HTR-8/SVneo (cell line): ENCODE measurements at places on chromosomes 1 and 21.

- DNase-seq, result no peak
These were observed 5.1 kb downstream of the PARP1 start for GRCh38 chr1:226402739-226403165.

- DNase-seq, result no peak
These were observed 15.6 kb downstream of the FMO1 start for GRCh38 chr1:171263901-171264300.

GRCh38 chr1:84090447-84091245 is 53.4 kb upstream of the PRKACB start:
- DNase-seq, result no peak

DNA sequence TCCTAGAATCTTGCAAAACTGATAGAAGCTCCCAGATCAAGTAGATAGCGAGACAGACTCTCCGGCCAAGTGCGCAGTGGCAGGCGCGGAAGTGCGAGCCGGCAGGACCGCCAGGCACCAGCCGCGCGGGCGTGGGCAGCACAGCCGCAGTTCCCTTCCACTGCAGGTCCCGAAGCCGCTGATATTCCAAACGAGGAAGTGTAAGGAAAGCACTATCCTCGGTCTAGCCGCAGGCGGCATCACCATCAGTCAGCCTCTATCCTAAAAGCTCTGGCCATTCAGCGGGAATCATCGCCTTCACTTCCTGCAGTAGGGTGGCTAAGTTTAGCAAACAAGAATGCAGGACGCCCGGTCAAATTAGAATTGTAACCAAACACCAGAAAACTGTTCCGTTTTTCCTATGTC is 710 bp downstream of the GLRX2 start:
- peak; percentile 41 for DNase-seq

DNA sequence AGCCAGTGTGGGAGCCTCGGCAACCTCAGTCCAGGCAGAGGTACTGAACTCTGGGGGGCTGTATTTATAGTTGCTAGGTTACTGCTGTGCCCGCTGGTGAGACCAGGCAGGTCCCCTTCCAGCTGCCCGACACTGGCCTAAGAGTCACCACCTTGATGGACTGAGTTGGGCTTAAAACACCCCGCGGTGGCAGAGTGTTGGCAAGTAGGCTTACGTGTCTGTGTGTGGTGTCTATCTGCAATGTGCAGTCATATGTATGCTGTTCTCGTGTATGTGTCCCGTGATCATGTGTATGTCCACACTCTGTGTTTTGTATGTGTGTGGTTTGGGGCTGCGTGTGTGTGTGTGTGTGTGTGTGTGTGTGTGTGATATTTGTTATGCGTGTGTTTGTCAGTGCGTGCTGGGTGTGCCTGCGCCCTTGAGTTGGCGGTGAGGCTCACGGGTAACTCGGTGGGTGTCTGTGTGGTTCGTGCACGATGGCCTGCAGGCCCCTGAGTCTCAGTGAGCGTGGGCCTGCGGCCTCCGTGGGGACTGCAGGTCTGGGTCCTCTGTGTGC is 65.5 kb downstream of the MEF2D start:
- DNase-seq, result no peak

GRCh38 chr1:9900142-9901043 is 9.7 kb downstream of the CTNNBIP1 start:
- DNase-seq, result no peak

DNA sequence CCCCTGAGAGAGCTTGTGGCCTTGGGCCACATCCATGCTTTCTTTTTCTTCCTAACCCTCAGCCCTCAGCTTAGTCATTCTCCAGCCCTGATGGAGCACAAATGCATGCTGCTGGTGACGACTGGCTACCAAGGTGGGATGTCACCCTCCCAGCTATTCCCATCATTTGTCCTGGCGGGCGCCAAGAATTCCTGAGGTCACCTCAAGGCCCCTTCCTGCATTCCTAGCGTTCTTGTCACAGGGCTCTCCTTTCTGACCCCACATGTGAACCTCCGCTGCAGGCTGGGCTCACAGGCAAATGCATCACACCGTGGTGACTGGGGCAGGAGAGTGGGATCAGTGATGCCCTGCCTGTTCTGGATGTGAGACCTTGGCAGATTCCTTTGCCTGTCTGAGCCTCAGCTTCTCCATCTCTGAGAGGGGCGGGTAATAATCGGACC is 53.4 kb upstream of the IFFO2 start:
- DNase-seq, result peak; percentile 79

DNA sequence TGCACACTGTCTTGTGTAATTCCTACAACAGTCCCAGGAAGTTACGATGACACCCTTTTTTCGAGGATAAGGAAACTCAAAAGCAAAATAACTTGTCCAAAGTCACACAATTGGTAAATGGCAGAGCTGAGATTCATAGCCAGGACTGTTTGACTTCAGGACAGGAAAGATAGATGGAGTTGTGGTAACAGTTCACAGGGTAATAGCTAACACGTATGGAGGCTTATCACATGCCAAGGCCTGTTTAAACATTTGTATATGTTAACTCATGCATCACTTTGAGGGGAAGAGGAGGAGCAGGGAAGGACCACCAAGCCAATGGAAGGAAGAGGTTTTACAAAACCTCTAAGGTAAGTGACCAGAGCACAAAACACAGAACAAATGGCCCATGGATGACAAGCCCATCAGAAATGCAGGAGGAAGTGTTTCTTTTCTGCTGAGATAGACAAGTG is 2.8 kb downstream of the DHCR24 start:
- DNase-seq, result no peak

- no peak for DNase-seq
These were observed 148.2 kb upstream of the COL11A1 start for GRCh38 chr1:103256490-103256889.

DNA sequence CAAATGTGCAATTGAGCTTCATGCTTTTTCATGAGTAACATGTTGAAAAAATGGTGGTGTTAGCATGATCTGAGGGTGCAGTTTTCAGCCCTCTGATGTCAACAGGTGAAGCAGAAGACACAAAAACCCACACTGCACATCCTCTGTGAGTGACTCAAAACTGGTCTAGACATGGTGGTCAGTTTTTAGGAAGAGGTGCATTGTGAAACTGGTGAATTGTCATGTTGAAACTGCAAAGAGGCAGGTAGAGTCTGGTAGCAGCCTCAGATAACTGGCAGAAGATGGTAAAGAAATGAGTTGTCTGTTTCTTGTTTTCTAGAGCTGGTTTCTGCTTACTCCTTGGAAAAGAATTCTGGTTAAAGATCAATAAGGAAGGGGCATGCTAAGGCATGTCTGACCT is 97.3 kb upstream of the HMCN1 start:
- no peak for DNase-seq

- no peak for DNase-seq
These were observed 22.7 kb upstream of the SLFNL1 start for GRCh38 chr1:41044187-41044586.

GRCh38 chr1:177067752-177068410 is 96.6 kb downstream of the ASTN1 start:
- no peak for DNase-seq

- DNase-seq, result no peak
These were observed 829 bp downstream of the KCNE1 start for GRCh38 chr21:34511181-34511580.

DNA sequence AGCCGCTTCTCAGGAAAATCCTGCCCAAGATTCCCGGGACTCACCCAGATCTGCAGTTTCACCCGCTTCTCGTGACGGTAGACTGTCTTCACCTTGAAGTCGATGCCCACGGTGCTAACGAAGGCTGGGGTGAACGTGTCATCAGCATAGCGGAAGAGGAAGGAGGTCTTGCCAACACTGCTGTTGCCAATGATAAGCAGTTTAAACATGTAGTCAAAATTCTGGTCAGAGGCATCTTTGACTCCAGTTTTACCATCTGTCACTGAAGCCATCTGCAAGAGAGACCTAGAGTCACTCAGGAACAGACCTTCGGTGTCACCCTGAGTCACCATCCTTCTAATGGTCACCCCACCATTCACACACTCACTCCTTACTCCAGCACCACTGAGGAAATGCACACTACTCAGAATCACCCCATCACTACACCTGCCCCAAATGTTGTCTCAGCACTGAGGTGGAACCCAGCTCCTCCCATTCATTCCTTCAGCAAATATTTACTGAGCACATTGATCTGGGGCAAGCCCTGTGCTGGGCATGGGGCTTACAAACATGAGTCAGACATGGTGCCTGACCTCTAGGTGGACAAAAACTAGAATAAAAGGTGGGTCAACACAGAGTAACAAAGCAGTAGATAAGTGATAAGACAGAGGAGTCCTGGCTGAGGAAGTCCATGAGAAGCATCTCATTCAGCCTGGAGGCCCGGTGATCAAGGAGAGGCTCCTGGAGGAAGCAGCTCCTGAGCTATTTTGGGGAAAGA is 13.5 kb downstream of the RAB3B start:
- DNase-seq, result no peak

DNA sequence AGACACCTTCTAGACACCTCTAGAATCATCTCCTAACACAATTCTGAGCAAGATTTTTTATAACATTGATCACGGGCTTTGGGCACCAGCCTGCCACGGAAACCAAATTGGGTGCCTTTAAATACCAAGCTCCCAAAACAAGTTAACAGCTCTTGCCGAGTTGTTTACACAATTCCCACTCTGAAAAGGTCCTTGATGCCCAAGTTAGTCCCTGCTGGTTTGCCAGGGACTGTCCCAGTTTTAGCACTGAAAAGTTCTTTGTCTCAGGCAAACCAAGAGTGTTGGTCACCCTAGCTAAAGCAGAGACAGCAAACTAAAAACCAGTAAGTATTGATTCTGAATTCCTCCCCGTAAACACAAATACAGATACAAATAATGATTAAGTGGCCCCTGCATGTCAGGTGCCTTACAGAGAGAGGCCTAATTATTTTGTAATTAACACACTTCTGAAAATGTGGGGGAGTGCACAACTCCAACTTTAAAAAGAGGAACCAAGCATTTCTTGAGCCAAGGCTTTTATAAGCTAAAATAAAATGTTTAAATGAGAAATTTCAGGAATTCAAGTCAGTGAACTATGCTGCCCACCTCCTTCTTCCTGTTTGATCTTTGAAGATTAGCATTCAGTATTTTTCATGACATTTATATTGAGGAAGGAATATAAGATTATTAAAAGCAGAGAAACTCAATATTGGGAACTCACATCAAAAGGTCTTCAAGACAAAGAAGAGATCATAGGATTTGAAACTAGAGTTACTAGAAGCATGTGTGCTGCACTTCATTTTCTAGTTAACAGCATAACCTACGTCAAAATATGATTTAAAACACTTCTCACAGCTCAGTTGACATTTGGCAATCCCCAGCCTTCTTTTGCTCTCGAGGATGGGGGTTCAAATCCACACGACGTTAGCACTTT is 9.0 kb upstream of the UBE2U start:
- no peak for DNase-seq

- no peak for DNase-seq
These were observed 7.8 kb upstream of the CHI3L2 start for GRCh38 chr1:111219557-111220286.

DNA sequence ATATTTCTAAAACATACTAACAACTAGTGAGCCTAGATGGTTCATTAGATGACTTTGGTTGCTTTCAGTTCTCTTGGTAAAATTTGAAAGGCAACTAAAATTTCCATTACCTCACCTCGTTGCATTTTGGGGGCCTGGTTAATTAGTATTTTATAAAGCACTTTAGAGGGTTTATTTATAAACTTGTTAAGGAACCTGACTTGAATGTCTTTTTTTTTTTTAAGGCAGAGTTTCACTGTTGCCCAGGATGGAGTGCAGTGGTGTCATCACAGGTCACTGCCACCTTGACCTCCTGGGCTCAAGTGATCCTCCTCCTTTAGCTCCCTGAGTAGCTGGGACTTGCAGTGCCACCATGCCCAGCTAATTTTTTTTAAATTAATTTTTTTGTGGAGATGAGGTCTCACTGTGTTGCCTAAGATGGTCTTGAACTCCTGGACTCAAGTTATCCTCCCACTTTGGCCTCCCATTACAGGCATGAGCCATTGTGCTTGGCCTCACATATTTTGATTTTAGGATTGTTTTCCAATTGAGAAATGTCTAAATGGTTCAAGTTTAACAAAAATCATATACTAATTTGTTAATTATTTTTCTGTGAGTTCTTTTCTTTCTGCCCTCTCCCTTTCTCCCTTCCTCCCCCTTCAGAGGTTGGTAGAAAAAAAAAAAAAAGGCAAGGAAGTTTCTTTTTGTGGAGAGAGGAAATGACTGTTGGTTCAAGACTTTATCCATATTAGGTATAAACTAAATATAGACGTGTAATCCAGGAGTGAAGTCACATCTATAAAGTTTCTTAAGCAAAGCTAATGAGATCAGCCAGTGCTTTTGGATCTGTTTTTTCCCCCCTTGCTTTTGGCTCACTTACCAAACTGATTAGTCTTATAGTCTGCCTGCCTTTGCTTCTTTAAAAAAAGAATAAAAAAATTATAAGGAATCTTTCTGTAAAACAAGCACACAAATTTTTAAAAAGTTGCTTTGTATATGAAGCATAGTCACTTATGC is 24.7 kb downstream of the CLIC4 start:
- DNase-seq, result peak; percentile 56

GRCh38 chr1:208728815-208729214 is 484.6 kb upstream of the PLXNA2 start:
- no peak for DNase-seq

DNA sequence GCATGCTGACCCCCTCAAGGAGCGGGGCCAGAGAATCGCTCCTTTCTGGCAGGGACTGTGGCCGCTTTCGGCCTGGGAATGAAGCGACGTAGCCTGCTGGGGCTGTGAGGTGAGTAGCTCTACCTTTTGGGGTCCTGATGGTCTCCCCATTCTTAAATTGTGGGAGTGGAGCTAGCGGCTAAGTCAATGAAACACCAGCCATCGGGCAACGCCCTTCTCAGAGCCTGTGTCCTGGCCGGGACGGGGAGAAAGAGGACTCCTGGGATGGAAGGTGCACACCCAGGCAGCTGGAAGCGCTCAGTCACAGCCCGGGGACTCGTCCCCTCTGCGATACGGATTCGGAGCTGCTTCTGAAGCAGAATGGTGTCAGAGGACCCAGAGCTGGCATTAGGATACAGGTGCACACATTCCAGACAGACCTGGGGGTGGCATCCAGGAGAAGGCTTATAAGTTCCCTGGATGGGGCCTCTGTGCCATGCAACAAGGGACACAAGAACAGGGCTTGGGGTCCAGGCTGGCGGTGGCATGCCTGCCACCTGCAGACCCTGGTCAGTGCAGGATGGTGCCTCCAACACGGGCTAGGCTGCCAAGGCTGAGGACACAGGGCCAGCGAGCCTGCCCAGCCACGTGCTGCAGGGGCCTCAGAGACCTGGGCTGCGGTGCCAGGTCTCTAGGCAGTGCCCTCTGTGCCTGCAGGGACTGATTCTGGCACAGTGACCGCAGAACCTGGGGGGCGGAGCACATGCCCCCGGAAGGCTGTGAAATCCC is 945 bp upstream of the WNT9A start:
- DNase-seq, result no peak

DNA sequence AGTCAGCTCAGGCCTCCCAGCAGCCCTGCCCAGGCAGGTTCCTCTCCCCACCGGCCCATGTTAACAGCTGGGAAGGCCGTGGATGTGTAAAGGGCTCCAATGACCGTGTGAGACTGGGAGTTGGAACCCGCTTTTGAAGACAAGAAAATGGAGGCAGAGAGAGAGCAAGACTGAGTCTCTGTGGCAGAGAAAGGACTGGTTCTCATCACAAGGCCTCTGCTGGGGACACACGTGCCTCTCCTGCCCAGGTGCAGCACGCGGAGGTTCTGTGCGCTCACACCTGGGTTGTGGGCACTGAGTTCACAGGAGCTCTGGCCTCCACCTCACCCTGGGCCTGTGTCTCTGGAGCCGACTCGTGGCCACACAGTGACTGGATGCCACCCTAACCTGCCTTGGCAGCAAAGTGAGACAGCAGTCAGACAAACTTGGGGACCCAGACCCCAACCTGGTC is 27.0 kb downstream of the RUNX3 start:
- no peak for DNase-seq
